ENCODE measurements at places on chromosomes 1 and 21.
A peak's percentile ranks its signal among the peaks of the same experiment; 100 is the strongest.

DNA sequence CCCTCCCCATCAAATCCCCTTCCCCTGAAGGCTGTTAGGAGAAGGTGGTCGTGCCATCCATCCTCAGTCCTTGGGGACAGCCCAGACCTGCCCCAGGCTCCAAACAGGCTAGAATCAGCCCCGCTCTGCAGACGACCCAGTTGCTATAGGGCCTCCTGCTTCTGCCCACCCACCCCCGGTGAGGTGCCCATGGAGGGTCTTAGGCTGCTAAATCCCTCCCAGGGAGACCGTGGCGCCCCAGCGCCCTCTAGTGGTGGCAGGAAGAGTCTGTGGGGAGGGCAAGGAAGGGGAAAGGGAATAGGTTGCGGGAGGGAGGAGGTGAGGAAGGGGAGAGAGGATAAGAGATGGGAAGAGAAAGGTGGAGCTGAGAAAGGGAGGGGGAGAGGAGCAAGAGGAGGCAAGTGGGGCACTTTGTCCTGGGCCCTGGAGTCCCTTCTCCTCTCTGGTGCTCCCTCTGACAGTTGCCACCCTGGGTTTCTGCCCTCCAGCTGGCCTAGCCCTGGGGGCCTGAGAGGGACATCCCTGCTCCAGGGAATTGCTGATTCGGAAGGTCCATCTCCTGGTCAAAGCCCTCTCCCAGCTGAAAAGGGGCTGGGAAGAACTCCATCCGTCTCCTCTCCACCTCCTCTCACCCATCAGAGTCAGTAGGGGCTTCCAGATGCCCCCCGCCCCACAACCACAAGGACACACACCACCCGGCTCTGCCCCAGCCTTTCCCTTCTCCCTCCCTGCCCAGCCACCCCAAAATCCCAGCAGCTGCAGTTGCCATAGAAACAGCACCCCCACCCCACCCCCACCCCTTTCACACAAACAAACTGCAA is 55.4 kb downstream of the CAMK2N1 start:
- DNase-seq: no peak

GRCh38 chr1:243748227-243748626 is 101.8 kb downstream of the AKT3 start:
- no peak for DNase-seq

- no peak for DNase-seq
Measured at GRCh38 chr1:157155658-157156057, 17.5 kb upstream of the ETV3 start.

GRCh38 chr1:43861337-43861736 is 72.3 kb upstream of the ARTN start:
- no peak for DNase-seq

DNA sequence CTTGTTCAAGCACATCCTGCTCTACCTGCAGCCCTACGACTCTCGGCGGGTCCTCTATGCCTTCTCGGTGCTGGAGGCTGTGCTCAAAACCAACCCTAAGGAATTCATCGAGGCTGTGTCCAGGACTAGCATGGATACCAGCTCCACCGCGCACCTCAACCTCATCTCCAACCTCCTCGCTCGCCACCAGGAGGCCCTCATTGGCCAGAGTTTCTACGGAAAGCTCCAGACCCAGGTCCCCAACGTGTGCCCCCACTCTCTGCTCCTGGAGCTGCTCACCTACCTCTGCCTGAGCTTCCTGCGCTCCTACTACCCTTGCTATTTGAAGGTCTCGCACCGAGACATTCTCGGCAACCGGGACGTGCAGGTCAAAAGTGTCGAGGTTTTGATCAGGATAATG is 74.3 kb upstream of the MORC3 start:
- no peak for DNase-seq

DNA sequence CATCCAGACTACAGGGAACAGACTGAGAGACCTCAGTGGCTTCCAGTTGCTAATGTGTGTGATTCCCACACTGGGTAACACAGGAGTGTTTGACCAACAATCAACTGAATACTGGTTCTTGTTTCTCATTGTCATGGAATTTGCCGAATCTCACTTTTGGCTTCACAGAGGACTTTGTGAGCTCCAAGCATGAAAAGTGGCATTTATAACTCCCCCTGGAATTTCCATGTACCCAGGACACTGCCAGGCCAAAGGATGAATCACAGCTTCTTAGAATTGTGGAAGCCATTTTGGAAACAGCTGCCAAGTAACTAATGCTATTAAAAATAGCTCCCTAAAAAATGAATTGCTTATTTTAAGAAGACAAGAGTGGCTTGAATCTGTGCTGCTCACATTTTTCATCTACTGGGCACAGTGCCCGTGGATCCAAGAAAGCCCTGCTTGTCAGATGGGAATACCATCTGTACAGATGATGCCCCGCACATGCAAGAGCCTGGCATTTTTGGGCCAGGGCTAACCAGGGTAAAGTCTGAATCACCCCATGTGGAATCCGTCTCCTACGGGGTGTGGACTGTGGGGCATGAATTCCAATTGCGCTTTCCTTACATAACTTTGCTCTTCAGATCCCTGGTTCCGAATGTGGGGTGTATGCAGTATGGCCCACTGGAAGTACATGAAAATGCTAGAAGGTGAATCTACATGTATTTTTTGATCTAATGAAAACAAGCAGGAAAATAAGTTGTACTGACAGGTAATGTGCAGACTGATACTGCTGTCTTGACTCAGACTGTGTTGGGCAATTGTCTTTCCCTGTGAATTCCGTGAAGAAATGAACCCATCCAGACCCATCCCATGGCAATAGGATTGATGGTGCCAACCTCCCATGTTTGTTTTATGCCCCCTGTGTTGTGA is 487.3 kb downstream of the SIPA1L2 start:
- DNase-seq: peak; percentile 26

- DNase-seq: no peak
Measured at GRCh38 chr1:110286564-110286963, 52.6 kb upstream of the RBM15 start.

GRCh38 chr1:53467391-53467790 is 8.2 kb downstream of the DMRTB1 start:
- no peak for DNase-seq

DNA sequence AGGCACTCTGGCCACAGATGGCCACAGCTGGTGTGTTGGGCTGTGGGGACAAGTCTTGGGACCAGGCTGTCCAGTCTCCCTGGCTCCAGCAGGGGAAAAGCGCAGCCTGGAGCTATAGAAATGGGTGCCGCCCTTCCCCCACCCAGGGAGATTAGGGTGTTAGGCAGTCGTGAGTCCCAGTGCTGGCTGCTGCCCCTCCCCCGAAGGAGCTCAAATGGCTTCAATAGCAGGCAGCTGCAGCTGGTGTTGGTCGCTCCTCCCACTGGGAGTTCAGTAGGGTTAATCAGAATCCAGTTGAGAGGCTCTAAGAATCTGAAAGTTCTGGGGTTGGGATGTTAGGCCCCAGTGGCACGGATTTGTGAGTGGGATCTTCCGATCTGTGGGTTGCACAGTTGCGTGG is 595.6 kb upstream of the PKN2 start:
- no peak for DNase-seq

DNA sequence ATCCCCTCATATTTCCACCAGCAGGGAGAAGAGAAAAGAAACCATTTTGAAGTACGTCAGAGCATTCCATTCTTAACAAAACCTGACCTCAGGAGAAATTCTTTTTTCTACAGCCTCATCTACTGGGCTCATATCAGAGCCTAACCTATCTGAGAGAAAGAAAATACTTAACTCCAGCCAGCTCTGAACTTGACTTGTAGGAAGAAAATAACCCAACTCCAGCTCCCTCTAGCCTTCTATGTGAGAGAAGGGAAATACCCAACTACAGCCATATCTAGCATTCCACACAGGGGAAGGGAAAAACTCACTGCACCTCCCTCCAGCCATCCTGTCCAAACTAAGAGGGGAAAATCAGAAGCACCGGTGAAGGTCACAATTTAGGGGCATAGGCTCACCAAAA is 57.7 kb downstream of the SPATA6 start:
- no peak for DNase-seq

GRCh38 chr1:1345384-1345783 is 3.8 kb downstream of the DVL1 start:
- no peak for DNase-seq

- no peak for DNase-seq
Measured at GRCh38 chr1:212792396-212792908, 758 bp downstream of the TATDN3 start.

GRCh38 chr1:37486680-37487618 is 12.6 kb downstream of the ZC3H12A start:
- peak; percentile 83 for DNase-seq

DNA sequence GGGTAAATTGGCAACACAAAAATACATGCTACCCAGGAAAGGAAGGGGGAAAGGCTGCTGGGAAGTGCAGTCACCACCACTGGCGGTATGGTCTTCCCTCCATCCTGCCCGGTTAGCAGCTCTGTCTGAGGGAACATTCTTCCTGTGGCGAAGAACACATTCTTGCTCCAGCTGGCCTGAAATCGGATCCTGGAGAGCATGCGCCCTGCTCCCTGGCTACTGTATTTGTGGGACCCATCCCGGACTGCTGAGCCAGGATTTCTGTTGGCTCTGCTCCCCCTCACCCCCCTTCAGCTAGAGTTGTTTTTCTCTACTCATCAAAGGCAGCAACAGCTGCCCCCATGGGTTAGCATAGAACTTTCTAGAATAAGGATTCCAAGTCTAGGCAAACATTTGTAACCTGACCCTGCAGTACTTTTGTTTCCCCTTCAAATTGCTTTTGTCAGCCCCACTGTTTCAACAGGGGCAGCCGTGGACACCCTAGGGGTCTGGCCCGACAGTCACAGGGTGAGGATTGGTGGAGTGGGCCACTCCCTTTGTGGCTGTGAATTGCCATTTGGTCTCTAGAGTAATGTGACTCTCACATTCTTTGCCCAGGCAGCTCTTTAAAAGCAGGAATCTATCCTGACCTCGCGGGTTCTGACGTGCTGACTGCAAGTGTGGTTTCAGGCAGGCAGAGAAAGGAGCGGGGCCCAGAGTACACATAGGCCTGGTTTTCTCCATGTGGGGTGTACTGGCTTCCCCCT is 157.7 kb downstream of the TOMM20 start:
- peak; percentile 67 for DNase-seq

DNA sequence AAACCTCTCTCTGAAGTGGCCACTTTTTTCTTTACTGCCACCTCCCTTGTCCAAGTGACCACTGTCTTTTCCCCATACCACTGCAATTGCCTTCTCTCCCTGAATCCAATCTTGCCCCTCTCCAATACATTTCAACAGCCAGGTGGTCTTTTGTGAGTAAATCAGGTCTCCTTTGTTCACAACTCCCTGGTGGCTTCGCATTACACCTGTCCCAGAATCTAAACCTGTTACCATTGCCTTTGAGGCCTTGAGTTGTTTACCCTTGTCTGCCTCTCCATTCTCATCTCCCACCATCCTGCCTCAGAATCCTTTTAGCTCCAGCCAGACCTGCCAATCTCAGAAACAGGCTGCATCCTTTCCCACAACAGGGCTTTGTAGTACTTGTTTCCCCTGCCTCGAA is 21.8 kb upstream of the DYNLT5 start:
- no peak for DNase-seq

- peak; percentile 78 for DNase-seq
Measured at GRCh38 chr1:16155537-16156410, at the start of gene EPHA2. TSS of gene EPHA2 (minus strand) at chr1:16156069. CDS start at chr1:16155932, 137 bp downstream.

DNA sequence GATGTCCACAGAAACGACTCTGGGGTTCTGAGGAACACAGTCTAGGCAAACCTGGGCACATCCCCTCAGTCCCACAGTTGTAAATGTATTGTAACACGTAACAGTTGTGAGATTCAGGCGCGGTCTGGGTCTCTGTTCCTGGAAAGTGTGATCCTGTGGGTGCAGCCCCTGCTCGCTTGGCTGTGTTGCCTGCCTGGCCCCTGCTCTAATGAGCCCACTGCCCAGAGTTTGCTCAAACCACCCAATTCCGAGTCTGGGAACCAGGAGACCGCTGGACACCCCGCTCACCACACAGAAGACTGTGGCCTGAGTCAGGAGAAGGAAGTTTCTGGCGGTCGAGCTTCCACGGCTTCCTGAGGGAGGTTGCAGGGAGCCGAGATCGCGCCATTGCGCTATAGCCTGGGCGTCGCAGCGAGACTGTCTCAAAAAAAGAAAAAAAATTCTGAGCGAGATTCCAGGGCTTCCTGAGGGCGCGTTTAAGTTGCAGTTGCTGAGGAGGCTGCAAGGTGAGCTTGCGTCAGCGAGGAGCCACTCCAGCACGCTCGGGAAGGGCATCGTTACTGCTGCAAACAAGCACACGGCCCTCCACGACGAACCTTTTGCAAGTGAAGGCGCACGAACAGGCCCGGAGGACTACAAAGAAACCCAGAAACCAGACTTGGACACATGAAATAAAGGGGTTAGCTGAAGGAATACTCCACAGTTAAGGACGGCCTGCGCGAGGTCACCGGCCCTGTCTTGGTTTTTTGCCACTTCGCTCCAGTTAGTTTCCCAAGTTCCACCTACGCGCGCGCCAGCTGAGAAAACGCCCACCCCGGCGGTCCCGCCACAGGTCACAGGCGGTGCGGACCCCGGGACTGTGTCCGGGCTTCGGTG is 1.1 kb downstream of the C21orf58 start:
- no peak for DNase-seq

GRCh38 chr1:193435781-193436180 is 249.4 kb upstream of the B3GALT2 start:
- no peak for DNase-seq

GRCh38 chr1:88502886-88503285 is 181.2 kb upstream of the PKN2 start:
- no peak for DNase-seq

- DNase-seq: no peak
Measured at GRCh38 chr21:42117967-42118780, 47.1 kb downstream of the UMODL1 start.

GRCh38 chr1:119935373-119935772 is 39.1 kb upstream of the ADAM30 start:
- DNase-seq: no peak

DNA sequence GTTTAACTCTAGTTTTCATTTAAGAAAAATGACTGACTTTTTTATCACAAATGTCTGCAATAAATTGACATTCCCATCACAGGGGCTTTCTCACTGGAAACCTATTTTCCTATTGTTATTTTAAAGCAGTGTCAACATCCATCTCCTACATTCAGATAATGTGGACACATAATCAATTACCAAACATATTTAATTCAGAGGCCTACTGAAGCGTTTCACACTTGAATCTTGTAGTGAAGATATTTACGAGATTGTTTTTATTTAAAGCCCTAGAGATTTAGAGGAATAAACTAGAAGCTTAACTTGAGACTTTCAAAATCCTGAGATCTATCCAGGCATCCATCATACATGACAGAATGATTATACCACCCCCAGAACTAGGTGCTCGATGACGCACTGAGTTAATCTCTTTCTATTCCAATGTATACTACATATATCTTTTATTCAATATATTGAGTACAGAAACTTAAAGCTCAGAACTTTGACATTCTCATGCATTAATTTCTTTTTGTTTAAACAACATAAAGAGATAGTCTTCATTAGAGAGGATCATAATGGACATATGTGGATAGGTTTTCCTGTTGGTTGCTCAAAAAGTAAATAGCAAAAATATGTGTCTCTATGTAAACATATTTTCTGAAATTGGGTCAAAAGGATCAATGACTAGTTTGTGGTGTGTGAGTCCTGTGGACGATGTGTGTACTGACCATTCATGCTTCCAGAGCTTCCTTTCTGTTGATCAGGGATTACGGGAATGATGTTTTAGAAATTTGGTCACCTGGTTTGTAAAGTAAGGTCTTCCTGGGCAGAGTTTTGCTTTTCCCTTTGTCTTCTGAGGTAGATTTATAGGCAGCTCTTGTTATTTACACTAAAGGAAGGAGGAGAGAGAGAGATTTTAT is 171.5 kb upstream of the HMCN1 start:
- DNase-seq: no peak

All from head of caudate nucleus (tissue), 42 donors.